ENCODE measurements at places on chromosomes 4 and X.
A peak's percentile ranks its signal among the peaks of the same experiment; 100 is the strongest.

DNA sequence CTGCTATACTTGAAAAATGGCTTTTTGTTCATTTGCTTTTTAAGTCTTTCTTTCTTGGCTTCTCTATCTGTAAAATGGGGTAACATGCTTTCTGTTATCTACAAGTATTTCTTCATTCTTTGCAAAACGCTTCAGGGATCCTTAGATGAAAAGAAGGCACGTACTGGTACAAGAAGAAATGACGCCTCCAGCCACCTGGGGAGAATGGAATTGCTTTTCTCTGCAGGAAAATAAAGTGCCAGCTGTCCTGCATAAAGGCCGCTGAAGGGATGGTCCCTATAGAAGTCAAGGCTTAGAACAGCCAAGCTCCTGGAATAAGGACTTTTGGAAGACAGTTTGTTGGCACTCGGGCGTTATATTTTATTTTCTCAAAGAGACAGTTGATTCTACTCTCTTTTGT, 210.8 kb upstream of the RASGEF1B start:
- DNase-seq: no peak

DNA sequence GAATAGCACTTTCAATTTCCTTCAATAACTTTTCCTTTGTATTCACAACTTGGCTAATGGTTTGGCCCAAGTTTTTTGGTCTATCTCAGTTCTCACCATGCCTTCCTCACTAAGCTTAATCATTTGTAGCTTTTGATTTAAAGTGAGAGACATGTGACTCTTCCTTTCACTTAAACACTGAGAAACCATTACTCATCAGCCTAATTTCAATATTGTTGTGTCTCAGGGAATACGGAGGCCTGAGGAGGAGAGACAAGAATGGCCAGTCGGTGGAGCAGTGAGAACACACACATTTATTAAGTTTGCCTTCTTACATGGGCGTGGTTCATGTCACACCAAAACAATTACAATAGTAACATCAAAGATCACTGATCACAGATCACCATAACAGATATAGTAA, 56.7 kb downstream of the TSPAN5 start:
- no peak for DNase-seq

- no peak for DNase-seq
Measured at GRCh38 chr4:108415389-108415788, 205.0 kb upstream of the RPL34 start.

DNA sequence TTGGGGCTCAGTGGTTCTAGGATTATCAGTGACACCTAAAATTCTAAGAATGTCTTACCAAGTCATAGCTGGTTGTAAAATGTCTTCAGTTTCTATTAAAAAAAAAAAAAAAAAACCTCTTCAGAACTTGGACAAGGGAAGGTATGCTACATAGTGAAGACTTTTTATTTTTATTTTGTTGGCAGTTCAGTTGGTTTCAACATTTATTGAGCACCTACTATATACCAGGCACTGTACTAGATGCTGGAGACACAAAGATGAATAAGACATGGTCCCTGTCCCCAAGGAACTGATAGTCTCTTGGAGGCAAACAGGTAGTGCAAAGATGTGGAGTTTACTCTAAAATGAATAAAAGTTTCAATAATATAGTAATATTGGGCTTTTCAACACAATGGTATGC, 8.9 kb upstream of the BBS7 start:
- no peak for DNase-seq

- DNase-seq: no peak
Measured at GRCh38 chr4:151604238-151604637, 156.6 kb downstream of the GATB start.

DNA sequence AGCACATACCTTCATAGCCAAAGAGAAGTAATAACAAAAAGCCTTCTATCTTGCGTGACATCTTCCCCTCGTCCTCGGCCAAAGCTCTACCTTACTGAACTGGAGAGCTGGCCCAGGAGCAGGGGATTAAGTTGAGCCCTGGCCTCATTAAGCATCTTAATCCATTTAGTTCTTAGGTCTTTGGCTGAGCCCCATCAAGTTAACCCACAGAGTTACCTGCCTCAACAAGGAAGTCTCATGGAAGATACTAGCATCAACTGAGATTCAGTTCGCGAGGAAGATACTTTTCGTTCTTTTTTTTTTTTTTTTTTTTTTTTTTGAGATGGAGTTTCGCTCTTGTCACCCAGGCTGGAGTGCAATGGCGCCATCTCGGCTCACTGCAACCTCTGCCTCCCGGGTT, at the start of gene RS1:
Gene RS1, minus strand, starts transcription at position 101 of the 400 bp plus-strand sequence. Its CDS starts 40 bp downstream, at position 61.
- no peak for DNase-seq

GRCh38 chr4:113049421-113050370, at the start of gene ANK2:
ANK2 (plus strand) TSS chr4:113049653; CDS start chr4:113049729, 76 bp downstream.
- DNase-seq: no peak

GRCh38 chr4:136741468-136741867, 790.8 kb downstream of the PCDH18 start:
- no peak for DNase-seq

GRCh38 chrX:70253377-70254062, 6.5 kb downstream of the P2RY4 start:
- no peak for DNase-seq

GRCh38 chrX:71671043-71671780, 3.9 kb downstream of the LOC101059915 start:
- DNase-seq: no peak

DNA sequence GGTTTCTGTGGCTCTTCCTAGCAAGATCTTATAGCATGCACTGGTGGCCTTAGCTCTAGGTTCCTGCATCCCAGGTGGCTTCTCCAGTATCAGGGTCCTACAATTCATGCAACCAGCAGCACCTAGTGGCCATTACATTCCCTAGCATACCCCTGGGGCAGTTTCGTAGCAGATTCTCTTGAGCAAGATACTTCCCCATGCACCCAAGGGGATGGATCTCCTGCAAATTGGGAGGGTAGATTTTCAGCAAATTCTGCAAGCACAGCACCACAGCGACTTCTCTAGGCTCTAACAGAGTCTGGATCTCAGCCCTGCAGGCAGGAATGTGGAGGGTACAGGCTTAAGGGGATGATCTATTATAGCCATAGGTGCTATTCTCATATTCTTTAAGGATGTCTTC, 13.1 kb upstream of the SLC9B1 start:
- DNase-seq: no peak

DNA sequence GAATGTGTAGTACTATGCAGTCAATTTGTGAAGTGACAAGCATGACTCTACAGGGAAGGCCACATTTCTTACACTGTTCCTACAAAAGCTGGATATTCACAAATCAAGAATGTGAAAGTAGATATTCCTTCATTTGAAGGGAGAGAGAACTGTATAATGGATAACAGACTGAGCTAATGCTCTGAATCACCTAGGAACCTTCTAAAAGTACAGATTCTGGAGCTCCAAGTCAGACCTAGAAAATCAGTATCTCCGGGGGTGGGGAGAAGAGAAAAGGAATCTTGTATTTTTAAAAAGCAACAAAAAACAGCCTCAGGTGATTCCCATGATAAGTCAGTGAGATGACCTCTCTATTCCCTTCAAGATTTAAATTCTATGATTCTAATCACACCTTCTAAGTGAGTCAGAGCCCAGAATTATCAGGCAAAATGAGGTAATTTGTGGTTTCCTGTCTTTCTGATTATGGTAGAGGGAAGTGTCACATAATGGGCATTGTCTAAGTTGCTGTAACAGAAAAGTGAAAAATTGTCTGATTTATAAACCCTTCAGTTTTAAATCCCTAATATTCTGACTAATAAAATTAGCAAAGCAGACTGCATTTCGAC, 80.9 kb downstream of the IL21 start:
- DNase-seq: peak; percentile 52

DNA sequence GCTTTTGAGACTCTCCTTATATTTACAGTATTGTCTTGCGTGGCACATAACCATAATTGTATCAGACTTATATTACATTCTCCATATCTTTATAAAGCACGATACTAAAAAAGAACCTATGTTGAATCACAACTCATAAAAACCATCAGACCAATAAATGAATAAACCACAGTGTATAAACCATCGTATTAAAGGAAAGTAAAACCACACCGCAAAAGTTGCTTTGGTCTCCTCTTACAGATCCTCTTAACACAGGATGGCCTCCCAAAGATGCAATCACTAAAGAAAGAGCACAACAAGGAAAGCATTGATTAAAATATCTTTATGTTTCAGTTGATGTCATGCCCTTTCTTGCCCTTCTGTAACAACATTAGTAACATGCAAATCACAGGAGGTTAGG, 437.9 kb downstream of the AFF2 start:
- DNase-seq: no peak

- no peak for DNase-seq
Measured at GRCh38 chrX:94045724-94046123, 371.7 kb downstream of the FAM133A start.

- DNase-seq: no peak
Measured at GRCh38 chr4:165505958-165506837, 127.4 kb downstream of the CPE start.

DNA sequence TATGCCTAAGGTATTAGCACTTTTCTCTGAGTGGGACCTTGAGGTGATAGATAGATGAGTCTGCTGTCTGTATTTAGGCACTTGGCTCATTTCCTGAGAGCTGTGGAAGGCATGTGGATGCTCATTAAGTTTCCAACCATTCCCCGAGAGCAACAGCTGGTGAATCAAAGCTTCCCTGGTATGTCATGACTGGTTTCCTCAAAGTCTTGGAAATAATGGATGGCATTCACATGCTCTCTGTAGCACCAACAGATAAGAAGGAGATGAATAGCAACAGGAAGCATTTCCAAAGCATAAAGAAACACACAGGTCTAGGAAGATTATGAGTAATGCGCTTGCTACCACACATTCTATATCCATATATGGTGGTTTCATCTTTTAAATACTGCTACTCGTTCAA, 118.3 kb upstream of the ETNPPL start:
- no peak for DNase-seq

GRCh38 chr4:107970063-107970798, 19.5 kb upstream of the HADH start:
- DNase-seq: no peak

- DNase-seq: no peak
Measured at GRCh38 chr4:88070031-88070430, 62.6 kb downstream of the PKD2 start.

DNA sequence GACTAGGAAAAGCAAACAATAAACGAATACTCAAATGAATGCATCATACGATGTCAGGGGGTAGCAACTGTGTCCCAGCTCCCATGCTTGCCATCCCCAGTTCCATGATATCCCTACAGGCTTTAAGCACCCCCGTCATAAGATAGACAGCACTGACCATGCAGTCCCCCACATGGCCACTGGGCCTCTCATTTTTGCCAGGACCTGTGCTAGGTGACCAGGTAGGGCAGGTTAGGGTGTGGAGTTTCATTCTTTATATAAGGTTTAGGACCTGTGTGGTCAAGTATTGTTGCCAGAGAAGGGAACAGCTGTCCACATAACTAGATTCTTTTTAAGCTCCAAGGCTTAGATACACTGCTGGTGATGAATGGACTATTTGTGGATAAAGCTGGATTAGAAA, 9.7 kb downstream of the PPEF2 start:
- no peak for DNase-seq

DNA sequence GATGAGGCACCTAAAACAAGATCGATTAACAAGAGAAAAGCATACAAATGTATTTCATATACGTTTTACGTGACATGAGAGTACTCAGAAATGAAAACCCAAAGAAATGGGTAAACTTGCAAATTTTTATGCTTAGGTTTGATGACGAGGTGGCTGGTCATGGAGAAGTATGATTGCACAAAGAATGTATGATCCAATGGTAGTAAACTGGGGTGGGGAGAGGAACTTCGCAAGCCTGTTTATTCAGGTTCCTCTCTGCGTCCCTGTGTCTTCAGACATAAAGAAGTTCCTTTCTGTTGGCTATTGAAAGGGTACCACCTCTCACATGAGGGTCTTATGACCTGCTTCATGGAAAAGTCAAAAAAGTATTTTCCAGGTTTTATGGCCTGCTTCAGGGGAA, 309.2 kb downstream of the BCOR start:
- no peak for DNase-seq

- DNase-seq: peak; percentile 44
Measured at GRCh38 chrX:13716905-13717304, 17.5 kb downstream of the TRAPPC2 start.

GRCh38 chrX:10582215-10582733, 38.1 kb downstream of the MID1 start:
- DNase-seq: no peak

GRCh38 chr4:142813388-142813787, 32.7 kb downstream of the INPP4B start:
- DNase-seq: no peak

Data from T-helper 1 cell (primary cell).